NCI-H345 (cell line): ENCODE measurements at places on chromosomes 13 and 19.

GRCh38 chr19:29308977-29309590 is 96.1 kb upstream of the UQCRFS1 start:
- peak; percentile 99 for DNase-seq

DNA sequence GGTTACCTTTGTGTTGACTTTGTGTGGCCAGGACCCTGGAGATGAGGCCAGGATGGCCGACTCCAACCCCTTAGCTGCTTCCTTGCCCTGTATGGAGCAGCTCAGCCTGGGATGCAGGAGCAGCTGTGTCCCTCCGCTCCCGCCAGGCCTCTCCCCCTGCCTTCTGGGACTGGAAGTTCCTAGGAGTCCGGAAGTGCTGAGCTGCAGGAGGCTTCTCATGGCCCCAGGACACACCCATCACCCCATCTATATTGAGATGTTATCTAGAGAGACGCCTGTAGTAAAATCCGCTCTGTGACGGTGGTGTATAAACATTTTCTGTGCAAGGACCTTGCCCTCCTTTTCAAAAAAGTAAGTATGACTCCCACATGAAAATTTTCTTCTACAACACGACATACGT is 27.0 kb downstream of the WTIP start:
- no peak for DNase-seq

- no peak for DNase-seq
Observed at GRCh38 chr13:40530961-40531360, 135.5 kb downstream of the FOXO1 start.

GRCh38 chr19:17393914-17394313 is at the start of gene CCDC194:
Gene CCDC194, minus strand, starts transcription at chr19:17394196. Its CDS starts 38 bp downstream, at chr19:17394158.
- no peak for DNase-seq

GRCh38 chr13:31898378-31899071 is 133.0 kb upstream of the FRY start:
- DNase-seq = no peak

DNA sequence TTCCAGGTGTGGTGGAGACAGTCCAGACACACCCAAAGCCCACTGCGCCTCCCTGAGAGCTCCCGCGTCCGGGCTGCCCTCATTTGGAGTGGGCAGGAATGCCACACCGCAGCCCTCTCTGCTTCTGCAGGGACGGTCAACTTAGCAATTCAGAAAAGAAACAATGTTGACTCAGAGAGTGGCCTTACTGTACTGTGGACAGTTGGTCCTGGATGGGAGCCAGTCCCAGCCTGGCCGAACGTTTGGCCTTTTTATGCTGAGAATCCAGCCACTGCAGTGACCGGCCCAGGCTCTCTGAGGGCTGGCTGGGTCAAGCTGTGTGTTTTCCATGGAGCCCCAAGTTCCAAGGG is 7.2 kb downstream of the GAS6 start:
- DNase-seq = no peak

GRCh38 chr19:37983153-37983552 is 76.1 kb downstream of the SIPA1L3 start:
- no peak for DNase-seq
